ENCODE measurements at places on chromosomes 3 and 15. TPM values are rescaled to one million over a fixed set of nuclear protein-coding genes. Genes with fewer than 3 reads are reported as not detected.

The CNTN3 gene
- polyA plus RNA-seq, result 4.7 TPM

The CTXN2 gene
- polyA plus RNA-seq, result 0.10 TPM

The BMF gene
- polyA plus RNA-seq, result 9.2 TPM

The CPEB1 gene
- polyA plus RNA-seq, result 1.5 TPM

The GNL3 gene
- 96.2 TPM for polyA plus RNA-seq

DNA sequence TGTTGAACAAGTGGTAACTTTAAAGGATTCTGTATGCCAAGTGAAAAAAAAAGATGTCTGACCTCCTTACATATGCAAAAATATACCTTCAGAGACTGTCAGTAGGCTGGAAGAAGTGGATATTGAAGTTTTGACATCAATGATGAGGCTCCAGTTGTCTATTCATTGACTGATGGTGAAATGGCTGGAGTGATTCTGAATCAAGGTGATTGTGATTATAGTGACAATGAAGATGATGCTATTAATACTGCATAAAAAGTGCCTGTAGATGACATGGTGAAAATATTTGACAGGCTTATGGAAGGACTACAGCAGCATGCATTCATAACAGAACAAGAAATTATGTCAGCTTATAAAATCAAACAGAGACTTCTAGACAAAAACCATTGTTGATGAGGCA, 4.1 kb downstream of the CCR8 start:
- no peak for DNase-seq
- no peaks in the 10 kb centered on the region for H3K27me3 ChIP-seq
- no peaks in the 10 kb centered on the region for H3K4me1 ChIP-seq
- H3K4me3 ChIP-seq, result no peak overlapping the region
- H3K36me3 ChIP-seq, result no peaks in the 10 kb centered on the region

DNA sequence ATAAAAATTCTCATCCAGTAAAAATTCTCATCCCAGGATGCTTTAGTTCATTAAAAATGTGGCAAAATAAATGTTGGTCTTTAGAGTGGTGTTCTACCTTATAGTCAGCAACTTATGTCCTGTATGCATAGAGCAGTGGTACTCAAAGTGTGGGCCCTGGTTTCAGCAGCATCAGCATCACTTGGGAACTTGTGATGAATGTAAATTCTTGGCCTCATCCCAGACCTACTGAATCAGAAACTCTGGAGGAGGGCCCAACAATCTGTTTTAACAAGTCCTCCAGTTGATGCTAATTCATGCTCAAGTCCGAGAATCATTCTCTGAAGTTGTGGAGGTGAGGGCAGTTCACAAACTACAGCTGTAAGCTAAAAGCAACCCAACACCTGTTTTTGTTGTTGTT, 307.3 kb upstream of the SATB1 start:
- no peak overlapping the region for H3K4me3 ChIP-seq
- no peaks in the 10 kb centered on the region for H3K27me3 ChIP-seq
- DNase-seq, result no peak
- no peaks in the 10 kb centered on the region for H3K36me3 ChIP-seq

Measured in large intestine (tissue), 12 donors.